Activated T-helper 2 cell treated with anti-CD3 and anti-CD28 coated beads, Interferon-gamma antibody, Interleukin-2, Interleukin-4, amounts not matched to agents 10 μg/mL and 5 μg/mL and 100 μg/mL, durations not matched to agents 14 hours and 24 hours and 36 hours (primary cell): ENCODE measurements at places on chromosomes 6 and 20. TPM values are rescaled to one million over a fixed set of nuclear protein-coding genes. Genes with fewer than 3 reads are reported as not detected.

- H3K27ac ChIP-seq = no peak overlapping the region
- no peak overlapping the region for H3K4me3 ChIP-seq
- no peaks in the 10 kb centered on the region for H3K27me3 ChIP-seq
Measured at GRCh38 chr20:48246061-48246790, 460.9 kb upstream of the SULF2 start.

- peaks cover under 1% of the 10 kb centered on the region for H3K36me3 ChIP-seq
- H3K4me1 ChIP-seq = peaks cover 1% of the 10 kb centered on the region
- peaks cover 13% of the 10 kb centered on the region for H3K27me3 ChIP-seq
Measured at GRCh38 chr20:63574156-63574828, at the start of gene HELZ2. Gene HELZ2, minus strand, starts transcription at chr20:63574239. Its CDS starts 1,854 bp downstream, at chr20:63572385.

GRCh38 chr6:28659250-28659566 lies 133.5 kb downstream of the GPX5 start:
- no peaks in the 10 kb centered on the region for H3K36me3 ChIP-seq
- DNase-seq = no peak
- peak overlapping the region; percentile 80 for H3K4me3 ChIP-seq
- peaks cover 26% of the 10 kb centered on the region for H3K4me1 ChIP-seq
- H3K27me3 ChIP-seq = peaks cover 59% of the 10 kb centered on the region

GRCh38 chr6:154373971-154374370 lies 17.4 kb upstream of the IPCEF1 start:
- H3K4me1 ChIP-seq = peaks cover 2% of the 10 kb centered on the region
- no peak overlapping the region for H3K27ac ChIP-seq
- no peak for DNase-seq
- no peaks in the 10 kb centered on the region for H3K36me3 ChIP-seq

TOX2 gene
- 2.4 and 3.0 TPM in 2 replicates for total RNA-seq

DNA sequence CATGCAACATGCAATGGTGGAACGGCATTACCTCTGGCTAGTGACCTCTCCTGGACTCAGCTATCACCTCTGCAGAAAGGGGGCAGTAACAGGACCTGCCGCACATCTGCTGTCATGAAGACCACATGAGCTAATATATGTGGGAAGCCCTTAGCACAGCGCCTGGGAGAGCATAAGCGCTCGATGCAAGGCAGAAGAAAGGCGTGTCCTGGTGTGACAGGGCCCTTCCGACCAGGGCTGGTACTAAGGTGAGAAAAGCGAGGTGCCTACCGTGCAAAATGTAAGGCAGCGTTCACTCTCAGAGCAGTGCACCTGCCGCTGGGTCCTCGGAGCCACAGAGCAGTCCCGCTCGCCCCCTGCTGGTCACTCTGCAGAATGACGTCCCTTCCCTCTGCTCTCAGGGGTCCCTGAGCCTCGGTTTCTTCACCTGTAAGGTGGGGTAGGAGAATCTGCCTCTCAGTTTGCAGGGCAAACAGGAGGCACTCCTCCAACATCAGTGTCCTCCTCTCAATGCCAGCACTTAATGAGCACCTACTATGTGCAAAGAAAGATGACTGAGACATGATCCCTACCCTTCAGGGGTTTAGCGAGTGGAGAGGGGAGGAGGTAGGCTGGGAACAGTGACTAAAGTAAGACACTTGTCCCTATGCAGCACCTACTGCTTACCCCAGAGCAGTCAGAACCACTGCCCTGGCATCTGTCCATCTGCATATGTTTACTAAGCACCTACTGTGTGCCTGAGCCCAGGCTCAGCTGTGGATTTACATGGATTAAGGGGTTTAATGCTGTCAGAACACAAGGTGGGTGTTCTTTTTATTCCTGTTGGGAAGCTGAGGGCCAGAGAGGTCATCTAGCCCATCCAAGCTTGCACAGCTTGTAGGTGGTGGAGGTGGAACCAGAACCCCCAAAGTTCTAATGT lies 41.1 kb upstream of the PTGIS start:
- H3K27me3 ChIP-seq = no peaks in the 10 kb centered on the region
- H3K4me1 ChIP-seq = peaks cover 23% of the 10 kb centered on the region
- peak; percentile 71 for DNase-seq
- no peak overlapping the region for H3K27ac ChIP-seq
- no peak overlapping the region for H3K4me3 ChIP-seq

DNA sequence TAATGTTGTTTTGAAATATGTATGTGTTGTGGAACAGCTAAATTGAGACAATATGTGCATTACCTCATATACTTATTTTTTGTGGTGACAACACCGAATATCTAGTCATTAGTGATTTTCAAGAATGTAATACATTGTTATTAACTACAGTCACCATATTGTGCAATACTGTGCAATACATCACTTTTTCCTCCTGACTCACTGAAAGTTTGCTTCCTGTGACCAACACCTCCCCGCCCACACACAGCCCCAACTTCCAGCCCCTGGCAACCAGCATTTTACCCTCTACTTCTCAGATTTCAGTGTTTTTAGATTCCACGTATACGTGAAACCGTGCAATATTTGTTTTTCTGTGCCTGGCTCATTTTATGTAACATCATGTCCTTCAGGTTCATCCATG lies 627.9 kb downstream of the PRKN start:
- H3K27ac ChIP-seq = peak overlapping the region; percentile 7
- DNase-seq = no peak
- peaks cover 5% of the 10 kb centered on the region for H3K4me1 ChIP-seq
- H3K4me3 ChIP-seq = no peak overlapping the region
- no peaks in the 10 kb centered on the region for H3K27me3 ChIP-seq

- peaks cover 13% of the 10 kb centered on the region for H3K4me1 ChIP-seq
- no peak overlapping the region for H3K27ac ChIP-seq
- no peaks in the 10 kb centered on the region for H3K27me3 ChIP-seq
- H3K36me3 ChIP-seq = peaks cover 32% of the 10 kb centered on the region
- DNase-seq = no peak
Measured at GRCh38 chr6:36139991-36140710, 9.8 kb downstream of the MAPK13 start.

- H3K27ac ChIP-seq = no peak overlapping the region
- H3K36me3 ChIP-seq = no peaks in the 10 kb centered on the region
Measured at GRCh38 chr20:48047447-48047846, 262.2 kb upstream of the SULF2 start.

DNA sequence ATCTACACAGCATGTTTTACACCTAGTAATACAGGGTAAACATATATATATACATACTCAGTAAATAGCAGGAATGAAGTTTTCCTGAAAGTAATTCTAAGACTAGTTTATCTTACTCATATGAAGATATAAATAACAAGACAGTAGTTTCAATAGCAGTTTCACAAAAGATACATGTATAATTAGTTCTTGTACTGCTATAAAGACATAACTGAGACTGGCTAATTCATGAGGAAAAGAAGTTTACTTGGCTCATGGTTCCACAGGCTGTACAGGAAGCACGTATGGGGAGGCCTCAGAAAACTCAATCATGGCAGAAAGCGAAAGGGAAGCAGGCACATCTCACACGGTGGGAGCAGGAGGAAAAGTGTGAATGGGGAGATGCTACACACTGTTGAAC lies 16.9 kb downstream of the RARS2 start:
- H3K4me3 ChIP-seq = peak overlapping the region; percentile 31
- H3K27ac ChIP-seq = peak overlapping the region; percentile 66
- peaks cover 45% of the 10 kb centered on the region for H3K36me3 ChIP-seq
- peaks cover 40% of the 10 kb centered on the region for H3K4me1 ChIP-seq

DNA sequence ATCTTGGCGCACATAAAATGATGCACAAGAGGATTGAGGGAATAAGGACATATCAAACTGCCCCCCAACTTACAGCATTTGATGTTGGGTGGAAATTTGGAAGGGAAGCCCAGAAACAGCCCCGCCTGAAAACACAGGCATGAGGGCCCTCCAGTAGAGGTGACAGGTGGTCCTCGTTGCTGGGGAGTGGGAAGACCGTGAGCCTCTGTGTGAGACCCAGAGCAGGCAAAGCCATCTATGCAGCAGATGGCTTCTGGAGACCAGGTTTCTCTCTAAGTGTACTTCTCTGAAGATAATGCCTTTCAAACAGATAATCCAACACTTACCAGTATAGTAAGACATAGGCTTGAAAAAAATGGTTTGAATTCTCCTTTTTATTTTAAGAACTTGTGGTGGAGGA lies 132.2 kb upstream of the INSM1 start:
- no peak for DNase-seq
- H3K27me3 ChIP-seq = peaks cover 4% of the 10 kb centered on the region
- no peak overlapping the region for H3K27ac ChIP-seq
- H3K4me3 ChIP-seq = no peak overlapping the region

ECT2L gene
- not detected in 2 replicates for total RNA-seq

GRCh38 chr6:11653028-11653583 lies 115.6 kb downstream of the TMEM170B start:
- no peak overlapping the region for H3K4me3 ChIP-seq
- no peak overlapping the region for H3K27ac ChIP-seq
- peaks cover 11% of the 10 kb centered on the region for H3K4me1 ChIP-seq
- H3K36me3 ChIP-seq = no peaks in the 10 kb centered on the region

DNA sequence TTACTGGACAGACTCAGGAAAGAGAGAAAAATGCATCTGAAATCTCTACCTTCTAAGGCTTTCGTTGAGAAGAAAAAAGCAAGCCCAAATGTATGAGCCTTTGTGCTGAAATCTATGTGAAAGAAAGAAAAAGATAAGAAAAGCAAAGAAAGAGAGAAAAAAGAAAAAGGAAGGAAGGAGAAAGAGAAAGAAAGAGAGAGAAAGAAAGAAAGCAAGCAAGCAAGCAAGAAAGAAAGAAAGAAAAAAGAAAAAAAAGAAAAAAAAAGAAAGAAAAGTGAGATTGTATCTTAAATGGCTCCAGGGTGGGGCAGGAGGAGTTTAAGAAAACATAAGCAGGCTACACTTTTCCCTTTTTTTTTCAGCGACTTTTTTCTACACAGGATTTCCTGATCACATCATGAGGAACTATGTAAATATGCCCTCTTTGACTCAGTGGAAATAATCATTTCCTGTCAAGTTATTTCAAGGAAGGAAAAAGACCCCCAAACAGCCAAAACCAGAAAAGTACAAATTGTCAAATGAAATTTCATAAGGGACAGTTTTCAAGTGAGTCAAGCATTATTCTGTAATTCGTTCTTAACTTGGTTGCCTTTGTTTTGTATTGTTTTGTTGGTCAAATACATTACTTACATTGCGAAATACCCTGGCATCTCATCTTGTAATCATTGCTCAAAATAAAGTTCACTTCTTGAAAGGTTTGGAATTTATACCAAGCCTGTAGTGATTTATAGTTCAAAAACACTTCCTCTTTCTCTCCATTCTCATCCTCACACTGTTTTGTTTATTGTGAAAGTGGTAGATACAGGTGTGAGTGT lies 79.5 kb upstream of the RNF217 start:
- no peaks in the 10 kb centered on the region for H3K36me3 ChIP-seq
- peaks cover 2% of the 10 kb centered on the region for H3K4me1 ChIP-seq
- no peak overlapping the region for H3K4me3 ChIP-seq
- DNase-seq = no peak
- H3K27me3 ChIP-seq = peaks cover 5% of the 10 kb centered on the region

SLC22A2 gene
- total RNA-seq = not detected in 2 replicates

GRCh38 chr6:40999569-40999968 lies 39.5 kb downstream of the UNC5CL start:
- H3K36me3 ChIP-seq = no peaks in the 10 kb centered on the region
- H3K4me3 ChIP-seq = no peak overlapping the region
- DNase-seq = no peak
- H3K27ac ChIP-seq = no peak overlapping the region
- no peaks in the 10 kb centered on the region for H3K4me1 ChIP-seq
- peaks cover 43% of the 10 kb centered on the region for H3K27me3 ChIP-seq

DNA sequence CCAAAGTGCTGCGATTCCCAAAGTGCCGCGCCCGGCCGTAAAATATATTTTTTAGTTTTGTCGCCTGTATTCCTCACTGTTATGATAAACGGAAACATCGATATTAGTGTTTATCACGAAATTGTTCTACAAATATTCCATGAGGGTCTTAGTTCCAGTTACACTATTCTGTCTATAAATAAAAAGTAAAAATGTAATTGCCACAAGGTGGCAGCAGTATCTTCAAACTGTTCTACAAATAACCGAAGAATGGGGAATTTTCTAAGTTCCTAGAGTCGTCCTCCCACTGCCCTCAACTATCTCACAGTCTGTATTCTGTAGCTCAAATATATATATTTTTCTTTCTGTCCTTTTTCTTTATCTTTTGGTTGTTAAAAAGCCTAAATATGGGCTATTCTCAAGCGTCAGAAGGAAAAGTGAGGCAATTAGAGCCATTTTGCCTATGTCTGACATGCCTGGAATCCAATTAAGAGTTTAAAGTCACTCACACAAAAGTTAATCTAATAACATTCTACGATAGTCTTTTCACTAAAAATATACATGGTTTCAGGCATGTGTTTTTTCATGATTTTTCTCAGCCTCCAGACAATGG lies 14.2 kb upstream of the FAM162B start:
- H3K4me1 ChIP-seq = no peaks in the 10 kb centered on the region
- H3K4me3 ChIP-seq = no peak overlapping the region
- DNase-seq = no peak
- H3K27me3 ChIP-seq = peaks cover 5% of the 10 kb centered on the region

GSTA3 gene
- total RNA-seq = not detected in 2 replicates

DNA sequence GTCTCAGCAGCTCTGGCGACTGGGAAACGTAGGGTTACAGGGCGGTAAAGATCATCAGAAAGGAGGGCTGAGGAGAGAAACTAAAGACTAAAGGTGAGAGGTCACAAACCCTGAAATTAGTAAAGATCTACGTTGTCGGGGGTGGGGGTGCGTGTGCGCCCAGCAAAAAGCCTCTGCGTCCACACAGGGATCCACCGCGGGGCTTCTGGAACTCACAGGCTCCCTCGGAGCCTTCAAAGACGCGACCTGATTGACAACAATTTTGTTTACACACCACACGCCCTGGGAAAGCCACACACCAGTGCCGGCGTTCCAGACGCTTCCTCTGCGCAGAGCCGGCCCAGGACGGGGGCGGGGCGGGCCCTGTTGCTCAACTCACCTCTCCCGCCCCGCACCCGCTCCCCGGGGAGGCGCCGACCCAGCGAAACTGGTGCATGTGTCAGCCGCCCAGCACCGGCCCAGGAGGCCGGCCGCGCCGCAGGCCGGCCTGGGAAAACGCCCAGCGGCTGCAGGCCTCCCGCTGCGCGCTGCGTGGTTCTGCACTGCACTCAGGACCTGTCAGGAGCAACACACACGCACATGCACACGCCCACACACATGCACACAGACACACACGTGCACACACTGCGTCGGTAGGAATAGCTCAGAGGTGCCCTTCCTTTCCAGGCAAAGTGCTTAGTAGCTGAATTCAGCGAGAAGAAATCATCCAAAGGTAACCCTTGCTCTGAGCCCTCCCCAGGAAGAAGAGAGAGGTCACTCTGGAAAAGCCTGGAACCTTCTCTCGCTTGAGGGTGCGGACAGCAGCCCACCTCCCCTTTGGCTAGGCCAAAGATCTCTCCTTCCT lies 57.2 kb upstream of the ARID1B start:
- H3K4me3 ChIP-seq = peak overlapping the region; percentile 64
- no peaks in the 10 kb centered on the region for H3K36me3 ChIP-seq
- peaks cover 8% of the 10 kb centered on the region for H3K27me3 ChIP-seq
- H3K27ac ChIP-seq = peak overlapping the region; percentile 46
- peak; percentile 49 for DNase-seq

DNA sequence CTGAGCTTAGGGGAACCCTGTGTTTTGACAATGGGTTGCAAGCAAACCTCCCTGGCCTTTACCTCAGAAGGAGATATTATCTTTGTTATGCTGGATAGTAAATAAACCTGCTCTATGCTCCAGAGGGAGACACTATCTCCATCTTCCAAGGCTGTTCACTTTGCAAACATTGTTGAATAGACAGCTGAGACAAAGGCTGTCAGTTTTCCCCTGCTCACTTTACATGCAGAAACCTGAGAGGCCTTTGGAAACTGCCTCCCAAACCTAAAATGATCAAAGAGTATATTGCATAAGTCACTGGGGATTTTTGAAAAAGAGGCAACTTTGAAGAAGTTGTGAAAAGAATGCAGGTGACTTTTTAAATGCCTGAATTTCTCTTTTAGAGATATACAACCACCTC lies 61.6 kb downstream of the MRAP2 start:
- no peaks in the 10 kb centered on the region for H3K4me1 ChIP-seq
- no peaks in the 10 kb centered on the region for H3K36me3 ChIP-seq
- H3K4me3 ChIP-seq = no peak overlapping the region
- DNase-seq = no peak
